ENCODE measurements at places on chromosomes 11 and 22.

GRCh38 chr11:118715837-118716260 is 36.4 kb upstream of the TREH start:
- no peak for DNase-seq

DNA sequence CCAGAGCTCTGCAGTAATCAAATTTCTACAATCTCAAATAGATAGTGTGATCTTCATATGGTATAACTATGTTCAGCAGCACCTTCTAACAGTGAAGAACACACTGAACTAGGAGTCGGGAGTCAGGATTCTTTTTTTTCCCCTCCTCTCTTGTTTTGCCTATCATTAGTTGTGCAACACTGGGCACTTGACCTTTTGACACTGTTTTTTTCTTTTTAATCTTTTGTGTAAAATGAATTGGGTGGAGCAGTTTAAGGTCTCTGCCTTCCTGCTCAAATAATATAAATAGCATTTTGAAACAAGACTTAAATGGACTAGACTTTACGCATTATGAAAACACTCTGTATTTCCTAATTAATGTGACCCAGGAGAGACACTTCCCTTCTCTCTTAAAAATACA is 39.7 kb downstream of the CTSC start:
- no peak for DNase-seq

DNA sequence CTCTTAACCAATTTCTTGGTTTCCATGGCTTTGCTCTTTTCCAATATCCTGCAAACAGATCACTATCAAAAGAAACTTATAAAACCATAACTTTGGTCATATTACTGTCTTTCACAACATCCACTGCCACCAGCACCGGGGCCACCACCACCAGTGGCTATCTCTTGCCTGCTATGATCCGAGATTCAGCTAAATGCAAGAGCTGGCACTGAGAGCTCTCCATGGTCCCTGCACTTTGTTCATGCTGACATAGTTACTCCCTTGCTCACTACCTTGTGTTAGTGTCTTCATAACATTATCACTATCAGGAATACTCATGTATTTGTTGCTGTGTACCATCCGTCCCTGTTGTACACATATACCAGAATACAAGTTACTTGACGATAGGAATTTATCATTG is 299.0 kb downstream of the ETS1 start:
- no peak for DNase-seq

- no peak for DNase-seq
Observed at GRCh38 chr11:58742140-58742539, 10.4 kb upstream of the GLYAT start.

DNA sequence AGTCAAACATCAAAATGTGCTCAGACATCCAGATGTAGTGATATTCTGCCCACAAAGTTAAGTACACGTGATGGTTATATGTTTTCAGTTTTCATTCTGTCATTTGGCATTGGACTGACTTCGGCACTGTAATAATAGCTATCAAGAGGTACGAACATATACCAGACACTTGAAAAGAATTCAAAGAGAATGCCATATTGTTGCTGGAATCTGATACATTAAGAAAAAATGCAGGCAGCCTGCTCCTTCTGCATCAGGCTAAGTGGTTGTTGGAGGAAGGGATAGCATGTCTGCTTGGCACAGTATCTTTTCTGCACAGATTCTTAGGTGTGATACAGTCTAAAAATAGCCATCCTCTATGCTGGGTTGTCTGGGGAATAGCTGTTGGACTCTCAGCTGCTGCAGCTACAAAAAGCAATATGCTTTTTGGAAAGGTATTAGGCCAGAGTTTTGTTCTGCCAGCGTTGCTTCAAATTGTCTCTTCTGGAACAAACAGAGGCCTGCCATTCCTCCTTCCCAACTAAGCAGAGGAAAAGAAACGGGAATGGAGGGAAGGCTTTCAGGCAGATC is 892.6 kb downstream of the TBC1D22A start:
- DNase-seq, result no peak

GRCh38 chr11:108609682-108610081 is 16.1 kb upstream of the EXPH5 start:
- DNase-seq, result no peak

Measured in NCI-H446 (cell line).